Stromal cell of bone marrow (primary cell): ENCODE measurements at places on chromosomes 4 and X.
A peak's percentile ranks its signal among the peaks of the same experiment; 100 is the strongest.

- no peak for DNase-seq
These were observed 159.3 kb downstream of the ATG4A start for GRCh38 chrX:108250654-108251579.

DNA sequence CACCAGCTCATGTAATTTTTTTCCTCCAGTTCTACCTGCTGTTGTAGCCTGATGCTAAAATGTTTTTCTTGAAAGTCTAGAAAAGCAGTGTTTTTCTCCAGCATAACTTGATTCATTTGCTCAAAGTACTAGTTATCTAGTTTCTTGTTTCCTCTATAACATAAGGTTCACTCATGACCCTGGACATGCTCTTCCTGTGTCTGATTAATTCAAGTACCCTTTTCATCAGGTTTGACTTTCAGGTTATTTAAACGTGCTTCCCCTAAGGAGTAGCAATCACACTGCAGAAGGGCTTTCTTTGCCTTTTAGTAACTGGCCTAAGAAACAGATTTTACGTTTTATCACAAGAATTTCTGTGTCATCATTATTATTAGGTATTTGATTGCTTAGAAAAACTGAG, 66.8 kb upstream of the EGFL6 start:
- no peak for DNase-seq

DNA sequence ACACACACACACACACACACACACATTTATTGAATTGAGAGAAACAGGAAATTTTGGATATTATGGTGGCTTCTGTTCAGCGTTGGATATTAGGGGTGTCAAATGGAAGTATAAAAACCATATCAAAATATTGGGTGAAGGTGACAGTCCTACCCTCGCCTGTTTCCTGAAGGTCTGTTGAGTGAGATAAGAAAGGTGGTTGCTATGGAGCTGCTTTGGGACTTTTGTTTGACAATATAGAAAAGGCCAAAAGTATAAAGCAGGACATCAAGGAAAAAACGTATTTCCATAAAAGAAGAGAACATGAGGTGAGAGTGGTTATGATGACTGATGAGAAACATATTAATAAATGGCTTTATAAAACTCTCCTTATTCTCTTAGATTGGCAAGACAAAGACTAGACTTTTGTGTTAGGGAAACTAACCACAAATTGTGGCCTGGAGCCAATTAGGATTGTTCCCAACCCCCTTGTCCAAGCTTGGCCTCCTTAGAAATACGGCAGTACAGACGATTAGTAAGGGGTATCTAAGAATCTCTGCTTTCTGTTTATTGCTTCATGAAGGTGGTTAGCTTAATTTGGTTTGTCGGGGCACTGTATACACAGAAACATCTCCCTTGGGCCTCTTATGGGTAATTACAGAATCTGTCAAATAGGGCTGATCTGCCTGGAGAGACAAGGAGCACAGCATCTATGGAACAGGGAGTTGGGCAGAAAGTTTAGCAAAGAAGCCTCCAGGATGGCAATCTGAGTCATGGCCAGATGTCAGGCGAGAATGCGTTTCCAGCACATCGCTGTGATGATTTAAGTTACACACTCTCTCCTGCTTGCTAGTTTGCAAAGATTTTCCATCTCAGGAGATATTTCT, 198.0 kb downstream of the CBR4 start:
- no peak for DNase-seq

- DNase-seq = no peak
These were observed 47.4 kb downstream of the HAUS3 start for GRCh38 chr4:2194496-2194895.

- DNase-seq = no peak
These were observed 66.2 kb upstream of the PGRMC2 start for GRCh38 chr4:128353791-128354190.

- no peak for DNase-seq
These were observed 145.9 kb upstream of the NOCT start for GRCh38 chr4:138869631-138870030.

- DNase-seq = no peak
These were observed 45.0 kb upstream of the IL13RA1 start for GRCh38 chrX:118682258-118683014.

- no peak for DNase-seq
These were observed 62.9 kb downstream of the TMEM165 start for GRCh38 chr4:55458611-55459010.

GRCh38 chrX:129013574-129013973, 509.7 kb downstream of the SMARCA1 start:
- no peak for DNase-seq

DNA sequence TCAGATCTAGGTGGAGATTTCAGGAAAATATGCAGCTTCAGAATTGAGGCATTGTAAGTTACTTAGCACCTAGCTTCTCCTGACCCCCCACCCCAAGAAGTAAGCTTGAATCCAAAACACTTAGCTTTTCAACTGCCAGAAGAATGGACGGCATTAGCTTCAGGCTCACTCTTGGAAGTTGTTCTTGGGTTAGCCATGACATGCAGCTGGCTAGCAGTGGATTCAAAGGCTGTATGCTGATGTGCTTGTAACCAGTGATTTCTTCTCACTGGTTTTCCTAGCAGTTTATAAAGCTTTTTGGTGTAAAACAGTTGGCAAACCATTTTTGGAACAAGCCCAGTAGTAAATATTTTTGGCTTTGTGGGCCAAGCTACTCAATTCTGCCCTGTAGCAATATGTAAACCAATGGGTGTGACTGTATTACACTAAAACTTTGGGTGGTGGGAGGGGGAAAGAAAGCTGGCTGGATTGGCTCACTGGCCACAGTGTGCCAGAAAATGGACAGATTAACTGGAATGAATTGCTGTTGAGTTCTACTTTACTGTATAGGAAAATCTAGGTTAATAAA, 85.6 kb downstream of the SHROOM2 start:
- no peak for DNase-seq

DNA sequence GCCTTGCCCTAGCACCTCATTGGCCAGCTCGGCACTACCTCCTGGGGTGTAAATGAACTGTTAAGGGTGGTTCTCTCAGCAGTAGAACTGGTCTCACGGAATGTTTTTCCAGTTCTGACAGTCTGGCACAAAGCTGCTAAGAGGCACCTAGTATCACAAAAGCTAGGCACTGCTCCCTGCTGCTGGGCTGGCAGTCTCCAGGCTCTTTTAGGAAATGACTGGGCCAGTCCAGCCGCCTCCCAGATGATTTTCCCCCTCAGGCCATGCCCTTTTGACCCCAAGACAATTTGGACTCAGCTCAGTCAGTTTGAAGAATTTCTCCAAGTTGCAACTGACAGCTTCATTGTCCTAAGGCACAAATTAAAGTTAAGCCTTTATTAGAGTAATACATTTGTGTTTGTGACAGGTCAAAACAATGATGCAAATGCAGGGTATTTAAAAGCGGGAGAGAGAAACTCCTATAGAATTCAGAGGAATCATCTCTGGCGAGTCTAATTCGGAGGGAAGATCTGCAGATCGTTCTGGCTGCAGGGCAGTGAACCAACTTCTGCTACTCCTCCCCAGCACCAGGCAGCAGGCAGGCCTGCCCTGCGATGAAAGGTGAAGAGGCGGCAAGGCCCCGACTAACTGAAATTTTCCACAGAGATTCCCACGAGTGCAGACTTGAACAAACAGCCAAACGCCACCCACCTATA, 7.9 kb downstream of the FRMD7 start:
- no peak for DNase-seq

- no peak for DNase-seq
These were observed 58.7 kb upstream of the MAML3 start for GRCh38 chr4:140212646-140213045.

DNA sequence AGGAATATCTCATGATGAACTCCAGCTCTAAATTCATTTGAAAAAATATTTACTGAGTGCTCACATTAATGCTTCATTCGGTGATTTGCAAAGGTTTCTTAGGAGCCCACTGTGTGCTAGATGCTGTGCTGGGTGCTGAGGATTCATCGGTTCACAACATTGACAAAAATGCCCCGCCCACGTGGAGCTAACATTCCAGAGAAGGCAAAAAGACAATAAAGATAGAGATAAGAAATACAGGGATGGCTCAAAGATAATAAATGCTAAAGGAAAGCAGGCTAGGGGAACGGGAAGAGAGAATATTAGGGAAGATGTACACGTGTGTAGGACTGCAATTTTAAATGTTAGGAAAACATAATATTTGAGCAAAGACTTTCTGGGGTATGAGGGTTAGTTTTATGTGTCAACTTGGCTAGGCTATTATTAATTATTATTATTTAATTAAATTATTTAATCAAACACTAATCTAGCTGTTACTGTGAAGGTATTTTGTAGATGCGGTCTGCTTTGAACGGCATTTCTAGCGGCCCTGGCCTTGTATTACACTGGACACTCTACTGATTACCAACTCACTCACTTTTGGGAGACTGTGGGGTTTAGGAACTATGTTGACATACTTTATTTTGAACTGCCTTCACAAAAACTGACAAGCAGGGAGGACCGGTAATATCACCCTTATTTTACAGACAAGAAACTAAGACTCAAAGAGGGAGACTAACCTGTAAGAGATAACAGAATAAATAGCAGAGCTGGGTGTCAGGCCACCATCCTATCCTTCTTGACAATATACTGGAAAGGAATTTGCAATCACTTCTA, 61.9 kb upstream of the IRF2 start:
- DNase-seq = no peak

GRCh38 chr4:86835677-86836076, 13.5 kb downstream of the SLC10A6 start:
- DNase-seq = no peak

- DNase-seq = peak; percentile 7
These were observed 188.0 kb downstream of the STIM2 start for GRCh38 chr4:27048429-27049238.

- DNase-seq = no peak
These were observed 4.8 kb downstream of the SOWAHD start for GRCh38 chrX:119763181-119763580.

DNA sequence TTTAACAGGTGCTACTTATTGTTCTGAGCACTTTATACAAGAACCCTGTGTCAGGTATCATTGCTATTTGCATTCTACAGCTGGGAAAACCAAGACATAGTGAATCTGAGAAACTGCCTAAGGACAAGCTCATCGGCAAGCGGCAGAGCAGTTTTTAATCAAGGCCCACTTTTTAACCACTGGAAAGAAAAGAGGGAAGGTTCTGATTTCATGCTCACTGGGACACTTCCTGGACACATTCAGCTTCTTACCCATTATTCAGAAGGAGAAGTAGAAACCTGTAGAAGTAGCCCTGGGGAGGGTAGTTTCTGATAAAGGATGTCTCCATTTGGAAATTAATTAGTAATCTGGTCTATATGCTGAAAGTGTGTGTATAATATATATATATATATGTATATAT, 2.5 kb upstream of the LNX1 start:
- no peak for DNase-seq

DNA sequence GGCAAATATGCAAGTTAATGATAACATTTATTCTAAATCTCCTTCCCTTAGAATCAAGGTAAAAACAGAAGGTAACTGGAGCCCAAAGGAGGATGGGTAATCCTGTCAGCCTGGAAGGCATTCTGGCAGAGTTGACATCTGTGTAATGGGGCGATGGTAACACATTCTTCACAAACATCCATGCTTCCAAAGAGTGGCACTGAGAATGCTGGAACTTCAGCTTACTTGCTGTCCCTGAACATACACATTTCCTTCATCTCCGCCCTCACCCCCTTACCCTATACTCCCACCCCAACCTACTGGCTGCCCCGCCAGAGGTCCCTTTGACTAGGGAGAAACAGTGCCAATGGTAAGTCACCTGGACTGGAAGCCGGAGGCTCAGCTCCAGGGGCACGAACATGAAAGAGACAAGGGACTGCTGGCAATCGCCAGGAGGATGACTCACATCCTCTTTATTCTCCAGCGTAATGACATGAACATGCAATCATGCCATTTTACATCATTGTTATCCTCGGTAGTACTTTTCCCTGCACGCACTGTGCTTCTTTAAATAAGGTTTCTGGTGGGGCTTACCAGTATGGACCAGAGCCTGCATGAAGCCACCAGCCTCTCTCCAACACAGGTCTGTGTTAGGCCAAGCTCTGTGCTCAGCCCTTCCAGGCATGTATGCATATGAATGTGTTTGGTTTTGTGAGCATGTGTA, 694.2 kb upstream of the TENM3 start:
- peak; percentile 29 for DNase-seq

DNA sequence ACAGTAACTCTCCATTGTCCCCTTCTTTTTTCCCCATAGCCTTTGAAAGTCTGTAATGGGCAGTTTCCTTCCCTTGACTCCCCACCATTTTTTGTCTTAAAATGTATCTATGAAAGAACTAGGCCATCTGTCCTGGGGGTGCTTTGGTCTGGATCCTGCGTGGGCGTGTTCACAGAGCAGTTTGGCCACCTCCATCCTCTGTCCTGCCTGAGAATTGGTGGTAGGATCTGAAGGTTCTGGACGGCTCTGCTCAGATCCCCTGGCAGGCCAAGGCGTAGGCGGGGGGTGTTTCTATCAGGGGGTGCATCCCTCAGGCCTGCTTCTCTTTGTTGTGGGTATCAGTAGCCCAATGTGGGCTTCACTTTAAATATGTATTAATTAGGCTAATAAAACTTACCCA, 107.1 kb downstream of the FAM193A start:
- no peak for DNase-seq

DNA sequence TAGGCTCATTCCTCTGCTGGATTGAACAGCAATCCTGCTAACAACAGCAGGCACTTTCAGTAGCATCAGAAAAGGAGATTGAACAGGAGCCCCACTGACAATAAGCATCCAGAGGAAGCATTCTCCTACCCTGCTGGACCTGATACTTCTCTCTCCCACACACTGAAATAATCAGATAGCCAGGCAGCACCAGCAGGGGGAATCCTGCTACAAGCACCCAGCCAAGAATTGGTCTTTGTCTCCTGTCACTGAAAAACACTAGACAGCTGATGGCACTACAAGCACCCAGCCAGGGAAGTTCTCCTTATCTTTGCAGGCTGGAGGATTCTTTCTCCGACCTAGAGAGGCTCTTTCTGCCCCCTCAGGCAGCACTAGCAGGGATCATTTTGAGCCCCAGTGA, 444.3 kb upstream of the GRIA3 start:
- no peak for DNase-seq

DNA sequence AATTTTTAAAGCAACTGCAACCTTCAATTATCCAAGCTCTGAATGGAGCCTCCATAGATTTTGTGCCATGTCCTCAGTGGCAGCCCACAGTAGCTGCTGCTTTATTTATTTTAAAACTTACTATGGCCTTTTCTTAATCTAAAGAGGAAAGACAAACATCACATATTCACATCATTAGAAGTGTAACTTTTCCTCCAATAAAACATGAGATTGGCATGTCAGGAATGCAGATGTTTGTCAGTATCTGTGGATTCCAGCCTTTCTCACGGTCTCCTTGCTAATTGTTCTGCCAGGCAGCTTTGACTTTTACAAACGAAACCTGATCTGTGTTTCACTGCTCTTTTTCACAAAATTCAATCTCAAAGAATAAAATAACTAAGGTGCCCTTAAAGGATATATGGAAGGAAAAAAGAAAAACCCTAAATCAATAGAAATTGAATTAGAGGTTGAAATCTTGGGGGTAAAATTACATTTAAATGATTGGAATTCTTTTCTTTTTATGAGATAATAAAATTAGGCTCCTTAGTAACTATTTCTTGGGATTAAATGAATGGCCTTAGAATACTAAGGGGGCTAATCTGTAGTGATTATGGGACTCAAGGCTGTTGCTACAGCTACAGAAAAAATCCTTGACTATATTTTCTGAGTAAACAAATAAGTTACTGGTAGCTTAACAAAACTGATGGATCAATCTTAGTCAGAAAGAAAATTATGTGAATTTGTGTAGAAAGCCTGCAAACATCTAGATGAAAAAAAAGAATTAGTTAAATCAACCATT, 151.3 kb downstream of the RTL9 start:
- no peak for DNase-seq

- DNase-seq = no peak
These were observed 120.4 kb downstream of the CDKL5 start for GRCh38 chrX:18545771-18546170.

- no peak for DNase-seq
These were observed 2.7 kb downstream of the RASL11B start for GRCh38 chr4:52864793-52865192.
